ENCODE measurements at places on chromosomes 3 and 15.

GRCh38 chr15:31379042-31379441, 52.4 kb downstream of the KLF13 start:
- no peak for DNase-seq

- DNase-seq: no peak
Observed at GRCh38 chr3:192060160-192060781, 599.3 kb downstream of the PYDC2 start.

DNA sequence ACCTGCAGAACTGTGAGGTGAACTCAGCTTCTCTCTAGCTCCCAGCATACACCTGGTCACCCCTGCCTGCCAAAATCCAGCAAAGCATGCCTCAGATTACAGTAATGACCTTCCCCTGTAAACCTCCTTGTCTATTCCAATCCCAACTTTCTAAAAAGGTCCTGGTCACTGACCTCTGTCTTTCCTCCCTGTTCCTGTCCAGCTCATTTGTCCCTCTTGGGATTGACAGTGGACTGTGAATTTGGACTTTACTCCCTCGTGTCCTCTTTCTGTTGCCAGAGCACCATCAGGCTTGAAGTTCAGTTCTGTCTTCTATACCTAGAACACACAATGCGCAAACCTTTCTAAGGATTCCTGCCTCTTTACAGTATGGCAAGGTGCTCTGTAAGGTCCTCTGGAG, 50.3 kb downstream of the MTHFS start:
- DNase-seq: no peak

- no peak for DNase-seq
Observed at GRCh38 chr3:24264011-24264410, 230.6 kb downstream of the THRB start.

- DNase-seq: no peak
Observed at GRCh38 chr15:64678126-64678819, 97.1 kb downstream of the RBPMS2 start.

DNA sequence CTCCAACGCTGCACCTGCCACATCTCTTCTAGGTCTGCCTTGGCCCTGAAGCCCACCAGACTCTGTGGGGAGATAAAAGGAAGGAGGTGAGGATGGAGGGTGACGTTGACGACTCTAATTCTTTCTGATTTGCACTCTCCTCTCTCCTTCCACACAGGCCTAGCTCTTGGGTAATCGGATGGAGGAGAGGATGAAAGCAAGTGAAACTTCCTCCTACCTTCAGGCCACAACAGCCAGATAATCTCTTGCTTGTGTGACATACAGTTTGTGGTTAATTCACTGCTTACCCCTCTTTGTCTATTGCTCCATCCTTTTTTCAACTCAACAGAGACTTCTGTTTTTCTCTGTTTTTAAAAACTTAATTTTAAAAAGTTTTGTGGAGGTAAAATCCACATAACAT, 208.1 kb downstream of the SV2B start:
- DNase-seq: no peak

GRCh38 chr3:148697306-148698189, at the start of gene AGTR1:
TSS of gene AGTR1 (plus strand) at chr3:148697903. CDS start at chr3:148741036, 43,133 bp downstream.
- DNase-seq: no peak

- no peak for DNase-seq
Observed at GRCh38 chr3:9110802-9111201, 138.6 kb downstream of the SRGAP3 start.

DNA sequence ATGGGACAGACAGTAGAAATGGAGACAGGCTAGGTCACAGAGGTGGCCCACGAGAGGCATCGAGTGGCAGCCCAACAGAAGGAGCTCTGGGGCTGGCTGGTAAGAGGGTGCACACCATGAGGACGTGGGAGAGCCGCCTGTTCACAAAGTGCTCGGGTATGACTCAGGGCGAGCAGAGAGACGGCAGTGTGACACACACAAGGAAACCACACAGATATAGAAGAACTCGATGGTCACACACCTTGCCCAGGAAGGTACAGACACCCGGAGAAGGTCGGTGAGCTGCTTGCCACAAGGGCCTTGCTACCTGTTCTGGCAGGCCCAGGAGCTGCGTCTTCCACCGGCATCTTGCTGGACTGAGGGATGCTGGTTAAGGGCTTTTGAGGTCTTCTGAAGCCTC, 50.2 kb downstream of the CA12 start:
- DNase-seq: no peak

- DNase-seq: no peak
Observed at GRCh38 chr3:152316318-152316717, 47.6 kb downstream of the MBNL1 start.

DNA sequence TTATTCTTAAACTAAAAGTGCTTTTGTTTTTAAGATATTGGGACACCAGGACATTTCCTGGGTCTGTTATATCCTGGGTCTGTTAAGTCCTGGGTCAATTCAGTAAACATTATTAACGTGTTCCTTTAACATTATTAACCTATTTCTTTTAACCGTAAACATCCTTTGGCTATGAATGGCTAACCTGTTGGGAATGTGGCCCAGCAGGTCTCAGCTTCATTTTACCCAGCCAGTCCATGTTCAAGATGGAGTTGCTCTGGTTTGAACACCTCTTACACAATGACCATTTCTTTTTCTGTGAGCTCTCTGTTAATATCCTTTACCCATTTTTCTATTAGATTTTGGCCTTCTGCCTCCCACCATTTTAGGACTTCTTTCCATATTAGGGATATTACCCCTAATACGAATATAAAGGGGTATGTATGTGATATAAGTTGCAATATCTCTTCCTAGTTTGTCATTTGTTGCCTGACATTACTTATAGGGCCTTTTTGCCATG, 88.9 kb upstream of the NEDD4 start:
- no peak for DNase-seq

DNA sequence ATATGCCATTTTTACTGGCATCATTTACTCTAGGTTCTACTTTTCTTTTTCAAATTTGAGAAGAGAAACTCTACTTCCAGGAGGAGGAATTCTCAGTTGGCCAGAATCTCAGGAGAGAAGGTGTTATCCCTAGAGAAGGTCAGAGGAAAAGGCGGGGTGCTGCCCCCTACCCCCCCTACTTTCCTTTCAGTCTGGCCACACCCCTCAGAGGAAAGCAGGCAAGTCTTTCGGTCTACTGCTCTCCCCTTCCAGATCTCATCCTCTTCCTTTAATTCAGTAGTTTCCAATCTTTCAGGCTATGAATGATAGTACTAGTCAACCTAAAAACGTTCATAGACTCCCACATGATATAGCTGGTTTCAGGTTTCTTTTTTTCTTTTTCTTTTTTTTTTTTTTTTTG, 366.5 kb upstream of the TBL1XR1 start:
- DNase-seq: no peak

- DNase-seq: no peak
Observed at GRCh38 chr3:39281533-39281932, 1.7 kb upstream of the CX3CR1 start.

- no peak for DNase-seq
Observed at GRCh38 chr3:40690749-40691451, 166.1 kb downstream of the ZNF621 start.
